NCI-H1105 (cell line): ENCODE measurements at places on chromosomes 4 and X.

DNA sequence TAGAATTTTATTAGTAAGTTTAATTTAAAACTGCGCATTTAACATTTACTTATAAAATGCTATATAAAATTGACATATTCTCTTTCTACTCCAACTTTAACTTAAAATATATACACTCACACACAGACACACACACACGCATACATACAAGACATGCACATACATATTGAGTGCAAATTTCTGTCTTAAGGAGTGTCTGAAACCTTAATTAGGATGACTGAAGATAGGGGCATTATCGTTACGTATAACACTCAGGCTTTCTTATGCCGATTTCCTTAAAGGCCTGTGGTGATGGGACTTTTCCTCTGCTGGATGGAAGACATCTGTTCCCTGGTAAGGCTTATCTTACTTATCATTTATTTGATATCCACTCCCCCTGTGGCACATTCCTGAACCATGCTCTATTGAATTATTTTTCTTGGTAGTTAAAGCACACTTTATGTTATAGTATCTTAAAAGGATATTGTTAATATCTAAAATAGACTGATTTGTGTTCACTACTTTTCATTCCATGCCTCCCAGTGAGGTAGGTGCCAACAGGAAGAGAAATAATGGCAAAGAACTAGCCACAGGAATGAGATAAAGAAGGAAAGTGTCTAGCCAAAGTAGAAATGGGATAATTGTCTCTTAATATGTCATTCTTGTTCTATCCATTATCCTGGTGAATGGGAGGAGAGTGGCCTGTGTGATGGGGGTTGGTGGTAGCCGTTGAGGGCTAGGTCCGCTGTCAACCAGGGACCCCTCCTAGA, 92.9 kb upstream of the GPRIN3 start:
- DNase-seq, result no peak

GRCh38 chrX:109773374-109773773, 40.3 kb upstream of the ACSL4 start:
- no peak for DNase-seq

DNA sequence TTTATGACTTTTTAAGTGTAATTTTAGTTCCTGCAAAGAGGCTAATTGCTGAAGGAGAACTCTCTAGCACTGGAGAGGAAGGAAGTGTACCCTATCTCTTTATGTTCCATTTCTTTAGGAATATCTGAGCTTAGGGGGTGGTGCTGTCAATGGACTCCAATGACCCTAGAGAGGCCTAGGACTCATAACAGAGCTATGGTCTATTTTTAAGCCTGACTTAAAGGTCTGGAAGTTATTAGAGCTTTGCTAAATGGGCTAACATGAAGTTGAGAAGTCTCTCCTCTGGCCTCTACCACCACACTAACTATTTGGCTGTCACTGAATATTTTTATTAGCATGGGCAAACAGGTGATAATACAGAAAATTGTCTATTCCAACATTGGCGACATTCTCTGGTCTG, 152.2 kb downstream of the SPATA18 start:
- DNase-seq, result no peak

- DNase-seq, result no peak
Measured at GRCh38 chr4:169136796-169137557, 126.9 kb upstream of the CBR4 start.

DNA sequence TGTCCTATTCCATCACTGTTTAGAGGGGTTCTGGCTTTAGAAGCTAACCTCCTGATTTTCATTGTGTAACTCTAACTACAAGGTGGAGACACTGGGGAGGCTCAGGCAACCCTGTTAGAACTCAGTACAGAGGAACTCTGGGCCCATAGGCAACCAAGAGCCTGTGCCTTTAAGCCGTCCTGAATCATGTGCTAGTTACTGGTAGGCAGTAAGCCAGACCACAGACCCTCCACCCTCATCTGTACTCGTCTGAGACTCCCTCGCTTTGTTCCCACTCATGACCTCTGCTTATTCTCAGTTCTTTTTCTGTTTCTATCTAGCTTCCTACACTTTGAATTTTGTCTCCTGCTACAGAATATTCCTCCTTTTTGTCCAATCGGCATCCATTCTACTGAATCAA, 31.4 kb downstream of the TBC1D1 start:
- DNase-seq, result no peak

DNA sequence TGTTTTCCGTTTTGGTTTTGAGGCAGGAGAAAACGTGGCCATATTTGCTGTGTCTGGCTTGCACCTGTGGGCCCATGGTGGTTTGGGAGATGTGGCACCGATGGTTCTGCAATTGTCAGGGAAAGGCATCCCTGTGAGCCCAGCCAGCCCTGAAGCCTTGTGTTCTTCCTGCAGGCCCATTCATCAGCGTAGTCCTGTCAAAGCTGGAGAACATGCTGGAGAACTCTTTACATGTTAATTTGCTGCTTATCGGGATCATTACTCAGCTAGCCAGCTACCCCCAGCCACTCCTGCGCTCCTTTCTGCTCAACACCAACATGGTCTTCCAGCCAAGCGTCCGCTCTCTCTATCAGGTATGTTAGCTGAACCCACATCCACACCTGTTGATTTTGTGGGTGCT, 104.7 kb downstream of the GATB start:
- no peak for DNase-seq

GRCh38 chrX:21645431-21645830, 12.7 kb downstream of the KLHL34 start:
- DNase-seq, result no peak

- DNase-seq, result no peak
Measured at GRCh38 chr4:41142376-41143310, 71.7 kb downstream of the APBB2 start.

- no peak for DNase-seq
Measured at GRCh38 chrX:19625612-19626011, 110.3 kb upstream of the MAP3K15 start.

DNA sequence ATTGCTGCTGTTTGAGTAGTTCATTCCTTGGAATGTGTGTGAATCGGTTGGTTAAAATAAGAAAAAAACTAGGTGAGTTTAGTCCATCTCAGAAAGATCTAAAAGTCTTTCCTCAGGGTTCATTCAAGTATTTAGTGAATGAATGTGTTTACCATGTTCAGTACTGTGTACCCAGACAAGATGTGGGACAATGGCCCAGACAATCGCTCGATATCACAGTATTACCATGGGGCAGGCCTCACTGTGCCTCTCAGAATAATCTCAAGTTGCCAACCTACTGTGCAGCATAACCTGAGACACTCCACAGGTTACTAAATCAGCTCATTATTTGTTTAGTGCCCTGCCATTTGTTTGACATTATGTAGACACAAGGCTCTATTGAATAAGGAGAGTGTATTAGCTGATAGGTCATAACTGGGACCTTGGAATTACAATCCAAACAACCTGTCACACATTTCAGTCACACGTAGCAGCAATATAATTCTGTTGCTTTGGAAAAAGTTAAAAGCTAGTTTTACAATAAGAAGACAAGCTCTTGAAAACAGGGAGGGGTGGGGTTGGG, 24.9 kb upstream of the AMOT start:
- DNase-seq, result no peak

- DNase-seq, result peak; percentile 40
Measured at GRCh38 chrX:63784902-63785707, at the start of gene ARHGEF9. Gene ARHGEF9 (minus strand): TSS chrX:63785214. CDS start chrX:63785145, 69 bp downstream.

DNA sequence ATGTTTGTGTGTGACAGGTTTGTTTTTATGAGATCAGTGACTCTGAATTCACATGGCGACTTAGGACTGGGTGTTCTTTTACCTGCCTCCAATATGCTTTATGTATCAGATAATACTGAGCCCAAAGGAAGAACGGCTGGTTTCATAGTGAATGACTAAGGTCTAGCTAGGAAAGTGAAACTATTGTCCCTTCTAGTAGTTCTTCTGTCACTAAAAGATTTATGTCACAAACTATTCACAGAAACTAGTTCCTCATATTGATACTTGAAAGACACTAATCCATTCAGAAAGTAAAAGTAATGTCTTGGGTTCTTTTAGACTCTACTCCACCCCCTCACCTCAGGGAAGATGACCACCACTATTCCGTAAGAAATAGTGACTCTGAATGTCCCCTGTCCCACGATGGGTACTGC, 81.7 kb downstream of the EGF start:
- DNase-seq, result no peak

- DNase-seq, result no peak
Measured at GRCh38 chrX:96361844-96362243, 322.8 kb upstream of the DIAPH2 start.

DNA sequence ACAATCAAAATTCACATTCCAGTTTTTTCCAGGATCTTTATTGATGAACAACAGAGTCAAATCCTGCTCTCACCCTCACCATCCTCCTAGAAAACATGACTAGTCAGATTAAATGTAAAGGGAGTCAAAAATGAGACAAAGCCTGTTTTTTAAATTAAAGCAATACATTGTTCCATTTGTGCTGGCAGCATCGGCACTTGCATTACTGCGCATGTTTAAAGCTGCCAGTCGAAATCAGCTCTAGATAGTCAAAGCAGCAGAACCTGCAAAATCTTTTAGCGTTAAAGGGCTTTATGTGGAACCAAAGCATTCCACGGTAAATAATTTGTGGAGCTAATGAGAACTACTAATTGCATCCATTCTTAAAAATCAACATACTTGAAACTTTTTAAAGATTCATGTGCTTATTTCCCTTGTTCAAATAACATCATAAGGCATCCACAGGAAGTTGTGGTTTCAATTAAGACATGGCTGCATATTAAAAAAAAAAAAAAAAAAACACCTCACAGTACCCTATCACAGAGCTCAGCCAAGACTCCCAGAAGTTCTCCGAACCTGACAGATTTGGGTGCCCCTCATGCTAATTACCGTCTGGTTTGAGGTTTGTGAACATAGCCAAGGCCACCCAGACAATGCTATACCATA, 82.2 kb downstream of the SH3KBP1 start:
- no peak for DNase-seq

DNA sequence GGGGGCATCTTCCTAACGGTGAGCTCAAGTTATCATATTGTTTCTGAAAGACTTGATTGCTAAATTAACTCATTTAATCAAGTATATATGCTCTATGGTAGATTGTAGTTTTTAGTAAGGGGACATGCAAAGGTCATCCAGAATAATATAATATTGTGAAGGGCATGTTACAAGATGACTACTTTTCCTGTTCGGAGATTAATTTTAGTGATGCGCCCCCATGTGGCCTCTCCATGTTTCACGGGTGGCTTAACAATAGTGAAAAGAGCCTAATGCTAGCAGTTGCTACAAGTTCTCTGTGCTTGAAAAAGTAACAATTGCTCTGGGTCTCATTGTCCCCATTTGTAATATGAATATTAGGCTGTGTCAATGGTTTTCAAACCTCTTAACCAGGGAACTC, 12.2 kb downstream of the SMPX start:
- no peak for DNase-seq

DNA sequence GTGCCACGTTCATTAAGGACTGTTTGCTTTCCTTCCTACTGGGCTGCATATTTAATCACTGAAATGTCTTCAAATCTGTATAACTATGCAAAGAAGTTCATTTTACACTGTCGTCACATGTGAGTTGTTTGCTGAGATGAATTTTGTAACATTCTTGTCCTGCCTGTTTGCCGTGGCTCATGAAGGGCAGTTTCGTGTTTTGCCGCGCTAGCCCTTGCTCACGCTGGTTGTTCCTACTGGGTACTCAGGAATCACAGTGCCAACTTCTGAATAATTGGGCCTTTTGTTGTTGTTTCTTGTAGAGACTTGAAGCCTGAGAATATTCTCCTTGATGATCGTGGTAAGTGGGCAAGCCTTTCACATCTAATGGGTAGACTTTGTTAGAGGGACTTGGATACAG, 52.2 kb downstream of the HTT-AS start:
- no peak for DNase-seq

DNA sequence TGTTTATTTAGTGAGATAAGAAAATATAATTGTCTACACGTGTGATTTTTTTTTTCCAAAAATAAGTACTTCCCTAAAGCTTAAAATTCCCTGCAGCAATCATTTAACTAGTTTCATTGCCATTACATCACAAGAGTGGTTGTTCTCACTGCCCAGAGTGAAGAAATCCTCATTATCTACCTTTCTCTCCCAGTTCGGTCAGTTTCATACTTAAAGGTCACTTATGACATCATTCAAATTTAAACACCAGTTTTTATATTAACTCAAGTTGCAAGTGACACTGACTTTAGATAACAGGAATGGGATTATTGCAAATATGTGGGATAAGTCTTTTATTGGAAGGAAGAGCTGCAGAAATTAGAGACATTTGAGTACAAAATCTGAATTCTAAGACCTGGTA, 1699.8 kb upstream of the IGFBP7 start:
- DNase-seq, result no peak
